SJSA1 (cell line): ENCODE measurements at places on chromosomes 4 and X. TPM values are rescaled to one million over a fixed set of nuclear protein-coding genes. Genes with fewer than 3 reads are reported as not detected.
A peak's percentile ranks its signal among the peaks of the same experiment; 100 is the strongest.

GRCh38 chr4:124631760-124632159 is 80.8 kb downstream of the ANKRD50 start:
- H3K36me3 ChIP-seq, result no peaks in the 10 kb centered on the region
- DNase-seq, result peak; percentile 69
- H3K27ac ChIP-seq, result peak overlapping the region; percentile 18
- no peaks in the 10 kb centered on the region for H3K27me3 ChIP-seq

DNA sequence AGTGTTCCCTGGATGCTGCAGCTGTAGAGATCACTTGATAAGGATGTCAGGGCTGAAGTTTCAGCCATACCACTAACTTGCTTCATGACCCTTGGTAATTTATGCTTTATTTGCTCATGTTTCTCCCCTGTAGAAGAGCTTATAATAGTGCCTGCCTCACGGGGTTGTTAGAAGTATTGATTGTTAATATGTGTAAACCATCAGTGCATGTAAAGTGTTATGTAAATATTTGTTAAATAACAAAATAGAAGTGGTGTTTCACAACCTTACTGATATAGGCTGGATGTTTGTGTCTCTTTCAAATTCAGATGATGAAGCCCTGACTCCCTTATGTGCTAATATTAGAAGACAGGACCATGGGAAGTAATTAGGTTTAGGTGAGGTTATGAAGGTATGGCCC is 1.5 kb upstream of the CXCL2 start:
- H3K27ac ChIP-seq, result no peak overlapping the region
- H3K36me3 ChIP-seq, result peaks cover 4% of the 10 kb centered on the region; the same call in 1 of the 2 replicates
- DNase-seq, result no peak

DNA sequence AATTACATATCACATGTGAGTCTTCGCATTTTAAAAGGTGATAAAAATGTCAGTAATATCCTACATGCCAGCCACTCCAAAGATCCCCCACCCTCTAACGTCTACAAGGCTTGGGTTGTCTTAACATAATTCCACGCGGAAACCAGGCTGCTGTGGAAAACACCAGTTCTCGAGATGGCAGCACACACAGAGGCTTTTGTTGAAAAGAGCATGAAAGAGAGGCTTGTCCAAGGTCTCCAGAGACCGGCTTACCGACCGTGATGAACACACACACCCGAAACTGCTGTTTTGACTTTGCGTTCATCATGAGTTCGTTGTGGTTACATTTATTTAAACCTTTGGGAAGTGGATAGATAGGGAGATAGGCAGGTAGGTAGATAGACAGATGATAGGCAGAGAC is 87.9 kb downstream of the CRLF2 start:
- no peak overlapping the region for H3K27ac ChIP-seq
- DNase-seq, result peak; percentile 14
- H3K4me1 ChIP-seq, result no peaks in the 10 kb centered on the region
- no peaks in the 10 kb centered on the region for H3K27me3 ChIP-seq

GRCh38 chr4:76687746-76688448 is 210.0 kb downstream of the SOWAHB start:
- peaks cover 29% of the 10 kb centered on the region for H3K4me1 ChIP-seq
- H3K4me3 ChIP-seq, result no peak overlapping the region
- no peak for DNase-seq
- no peaks in the 10 kb centered on the region for H3K36me3 ChIP-seq
- H3K27ac ChIP-seq, result no peak overlapping the region

DNA sequence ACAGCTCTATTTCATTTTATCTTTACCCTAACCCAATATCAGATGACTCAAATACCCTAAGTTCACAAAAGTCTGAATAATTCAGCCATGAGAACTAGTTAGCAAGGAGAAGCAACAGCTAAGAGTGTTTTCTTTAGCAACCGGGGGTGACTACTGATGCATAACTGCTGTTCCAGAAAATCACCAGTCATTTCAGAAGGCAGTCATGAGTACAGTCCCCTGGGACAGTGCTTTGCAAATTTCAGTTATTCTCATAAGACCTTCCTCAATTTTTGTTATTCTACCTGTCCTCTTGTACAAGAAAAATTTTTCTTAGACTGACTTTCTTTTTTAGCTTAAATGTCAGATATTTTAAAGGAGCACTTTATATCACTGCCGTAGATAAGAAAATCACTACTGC is 16.4 kb downstream of the BANK1 start:
- no peak overlapping the region for H3K4me3 ChIP-seq
- H3K27ac ChIP-seq, result no peak overlapping the region
- no peaks in the 10 kb centered on the region for H3K27me3 ChIP-seq
- no peaks in the 10 kb centered on the region for H3K4me1 ChIP-seq
- H3K36me3 ChIP-seq, result no peaks in the 10 kb centered on the region

DNA sequence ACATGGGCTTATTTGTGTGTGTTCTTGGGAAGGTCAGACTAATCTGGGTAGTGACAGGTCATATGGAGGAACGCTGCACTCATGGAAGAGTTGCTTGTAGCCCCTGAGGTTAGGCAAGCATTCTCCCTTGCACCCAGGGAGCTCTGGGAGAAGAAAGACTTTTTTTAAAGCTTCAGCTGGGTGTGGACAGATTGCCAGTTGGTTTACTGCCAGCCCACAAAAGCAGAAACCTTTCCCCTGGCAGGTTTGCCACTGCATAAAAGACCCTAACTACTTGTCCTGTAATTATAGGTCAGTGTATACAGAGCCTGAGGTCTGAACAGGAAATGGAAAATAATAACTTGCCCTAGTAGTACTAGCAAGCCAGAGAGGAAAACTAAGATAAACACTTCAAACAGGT is 7.4 kb upstream of the NFKB1 start:
- no peaks in the 10 kb centered on the region for H3K27me3 ChIP-seq
- no peak overlapping the region for H3K27ac ChIP-seq
- no peaks in the 10 kb centered on the region for H3K4me1 ChIP-seq
- no peak for DNase-seq

DNA sequence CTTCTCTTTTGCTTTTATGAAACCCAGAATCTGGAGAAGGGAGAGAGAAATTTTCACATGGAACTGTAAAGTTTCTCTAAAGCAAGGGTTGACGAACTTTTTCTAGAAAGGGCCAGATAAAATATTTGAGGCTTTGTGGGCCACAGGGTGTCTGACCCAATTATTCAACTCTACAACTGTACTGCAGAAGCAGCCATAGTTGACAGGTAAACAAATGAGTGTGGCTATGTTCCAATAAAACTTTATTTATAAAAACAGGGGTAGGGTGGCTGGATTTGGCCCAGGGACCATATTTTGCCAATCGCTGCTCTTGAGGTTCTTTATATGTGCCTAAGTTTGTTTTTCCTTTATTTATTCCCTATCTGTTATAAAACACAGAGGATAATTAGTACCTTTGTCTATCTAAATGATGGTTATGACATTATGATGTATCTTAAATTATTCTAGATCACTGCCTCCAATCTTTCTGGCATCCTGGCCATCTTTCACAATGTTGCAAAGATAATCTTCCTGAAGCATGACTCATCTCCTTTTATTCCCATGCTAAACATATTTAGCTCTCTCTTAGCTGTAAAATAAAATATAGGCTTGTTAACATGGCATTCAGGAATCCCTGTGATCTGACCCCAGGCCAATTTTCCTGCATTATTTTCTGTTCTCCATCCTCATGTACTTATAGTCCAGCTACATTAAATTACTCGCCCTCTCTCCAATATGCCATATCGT is 106.8 kb upstream of the CBLL2 start:
- H3K36me3 ChIP-seq, result no peaks in the 10 kb centered on the region
- DNase-seq, result no peak
- no peaks in the 10 kb centered on the region for H3K4me1 ChIP-seq
- H3K27me3 ChIP-seq, result no peaks in the 10 kb centered on the region

GRCh38 chr4:179372746-179373145 is 1930.5 kb upstream of the AGA start:
- H3K4me3 ChIP-seq, result no peak overlapping the region
- no peaks in the 10 kb centered on the region for H3K36me3 ChIP-seq
- DNase-seq, result no peak

- no peak overlapping the region for H3K4me3 ChIP-seq
- no peak for DNase-seq
- no peak overlapping the region for H3K27ac ChIP-seq
- no peaks in the 10 kb centered on the region for H3K4me1 ChIP-seq
Measured at GRCh38 chr4:140790765-140791164, 34.6 kb upstream of the TBC1D9 start.

- no peak overlapping the region for H3K27ac ChIP-seq
- peaks cover 8% of the 10 kb centered on the region for H3K4me1 ChIP-seq
- H3K4me3 ChIP-seq, result no peak overlapping the region
- H3K36me3 ChIP-seq, result no peaks in the 10 kb centered on the region
- DNase-seq, result no peak
- no peaks in the 10 kb centered on the region for H3K27me3 ChIP-seq
Measured at GRCh38 chr4:169622566-169622965, 2.2 kb downstream of the CLCN3 start.

DNA sequence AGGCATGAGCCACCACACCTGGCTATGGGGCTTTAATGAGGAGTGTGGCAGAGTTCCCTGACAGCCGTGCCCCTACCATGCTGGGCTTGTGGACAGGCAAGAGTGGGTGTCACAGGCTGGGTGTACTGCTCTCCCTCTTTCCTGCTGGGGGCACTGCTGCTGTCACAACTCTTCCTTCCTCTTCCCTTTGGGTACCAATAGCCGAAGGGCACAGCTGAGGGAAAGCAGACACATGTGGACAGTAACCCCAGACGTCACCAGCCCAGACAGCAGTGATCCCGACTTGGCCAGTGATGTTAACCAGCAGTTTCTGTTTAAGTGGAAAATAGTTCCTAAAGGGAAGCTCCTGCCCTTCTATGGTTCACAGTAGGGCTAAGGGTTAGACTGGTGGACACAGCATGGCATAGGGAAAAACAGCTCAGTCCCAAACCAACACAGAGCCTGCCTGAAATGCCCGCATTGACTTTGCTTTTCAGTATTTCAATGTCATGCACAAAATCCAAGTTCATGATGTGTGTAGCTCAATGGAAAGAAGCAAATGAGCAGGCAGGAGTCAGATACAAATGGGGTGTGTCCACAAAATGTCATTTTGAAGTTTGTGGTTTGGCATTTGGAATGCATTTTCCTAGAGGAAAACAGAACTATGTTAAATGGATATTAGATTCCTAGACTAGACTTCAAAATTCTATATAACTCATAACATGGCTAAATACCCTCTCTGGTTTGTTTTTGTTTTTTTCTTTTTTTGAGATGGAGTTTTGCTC is 24.9 kb upstream of the DDX3X start:
- no peak overlapping the region for H3K27ac ChIP-seq
- DNase-seq, result no peak

DNA sequence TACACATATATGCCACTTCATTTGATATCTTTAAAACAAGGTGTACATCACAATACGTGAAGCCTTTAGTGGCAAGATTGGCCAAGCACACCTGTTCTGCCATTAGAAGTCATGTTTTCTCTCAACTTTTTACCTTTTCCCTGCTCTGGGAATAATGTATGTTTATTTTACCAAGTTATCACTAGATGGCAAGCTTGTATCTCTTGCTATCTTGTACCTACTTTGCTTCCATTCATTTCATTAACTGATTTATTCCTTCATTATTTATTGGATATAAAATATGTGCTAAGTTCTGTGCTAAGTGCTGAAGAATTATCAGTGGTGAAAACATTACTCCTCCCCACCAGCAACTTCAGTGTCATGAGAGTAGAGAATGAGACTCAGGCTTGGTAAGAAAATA is 245.5 kb downstream of the ANK2 start:
- DNase-seq, result no peak
- H3K27ac ChIP-seq, result no peak overlapping the region

- no peak overlapping the region for H3K4me3 ChIP-seq
- H3K4me1 ChIP-seq, result peaks cover 20% of the 10 kb centered on the region
- no peak overlapping the region for H3K27ac ChIP-seq
Measured at GRCh38 chr4:94459462-94460161, 7.9 kb downstream of the PDLIM5 start.

DNA sequence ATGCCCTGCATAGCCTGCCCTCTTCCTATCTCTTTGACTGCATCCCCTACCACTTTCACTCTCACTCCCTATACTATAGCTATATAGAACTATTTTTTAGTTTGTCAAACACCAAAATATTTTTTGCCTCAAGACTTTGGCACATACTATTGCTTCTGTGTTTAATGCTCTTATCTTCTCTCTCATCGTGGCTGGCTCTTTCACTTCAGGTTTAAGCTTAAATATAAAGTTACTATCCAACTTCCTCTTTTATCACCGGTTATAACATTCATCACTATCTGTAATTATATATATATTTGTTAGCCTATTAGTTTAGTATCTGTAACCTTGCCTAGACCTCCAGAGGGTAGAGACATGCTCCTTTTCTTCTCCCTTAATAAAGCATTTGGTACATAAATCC is 11.5 kb upstream of the HMGB2 start:
- no peaks in the 10 kb centered on the region for H3K27me3 ChIP-seq
- H3K27ac ChIP-seq, result peak overlapping the region; percentile 85
- DNase-seq, result no peak
- H3K36me3 ChIP-seq, result no peaks in the 10 kb centered on the region

DNA sequence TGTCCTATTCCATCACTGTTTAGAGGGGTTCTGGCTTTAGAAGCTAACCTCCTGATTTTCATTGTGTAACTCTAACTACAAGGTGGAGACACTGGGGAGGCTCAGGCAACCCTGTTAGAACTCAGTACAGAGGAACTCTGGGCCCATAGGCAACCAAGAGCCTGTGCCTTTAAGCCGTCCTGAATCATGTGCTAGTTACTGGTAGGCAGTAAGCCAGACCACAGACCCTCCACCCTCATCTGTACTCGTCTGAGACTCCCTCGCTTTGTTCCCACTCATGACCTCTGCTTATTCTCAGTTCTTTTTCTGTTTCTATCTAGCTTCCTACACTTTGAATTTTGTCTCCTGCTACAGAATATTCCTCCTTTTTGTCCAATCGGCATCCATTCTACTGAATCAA is 31.4 kb downstream of the TBC1D1 start:
- no peak overlapping the region for H3K27ac ChIP-seq
- H3K27me3 ChIP-seq, result no peaks in the 10 kb centered on the region
- H3K4me3 ChIP-seq, result no peak overlapping the region

DNA sequence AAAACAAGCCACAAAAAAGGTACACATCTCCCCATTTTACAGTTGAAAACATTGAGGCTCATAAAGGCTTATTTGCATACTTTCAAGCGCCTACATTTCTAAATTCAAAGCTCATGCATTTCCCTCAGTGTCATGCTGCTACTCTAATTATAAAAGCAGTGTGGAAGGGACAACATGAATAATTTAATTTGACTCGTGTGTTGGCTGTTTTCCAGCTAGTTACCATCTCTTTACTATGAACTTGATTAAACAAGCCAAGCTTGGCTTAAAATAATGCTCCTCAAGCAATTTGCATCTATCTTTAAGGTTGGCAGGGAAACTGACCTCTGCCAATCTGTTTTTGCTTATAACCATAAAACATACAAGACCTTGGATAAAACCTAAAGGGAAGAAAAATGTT is 252.5 kb upstream of the NEIL3 start:
- no peak overlapping the region for H3K27ac ChIP-seq
- H3K4me3 ChIP-seq, result no peak overlapping the region
- H3K4me1 ChIP-seq, result no peaks in the 10 kb centered on the region
- no peak for DNase-seq
- no peaks in the 10 kb centered on the region for H3K27me3 ChIP-seq
- H3K36me3 ChIP-seq, result no peaks in the 10 kb centered on the region

- no peak overlapping the region for H3K27ac ChIP-seq
- no peak overlapping the region for H3K4me3 ChIP-seq
- peaks cover 11% of the 10 kb centered on the region for H3K36me3 ChIP-seq
- no peak for DNase-seq
Measured at GRCh38 chr4:78779280-78779679, 3.1 kb downstream of the BMP2K start.

- no peak overlapping the region for H3K4me3 ChIP-seq
- no peaks in the 10 kb centered on the region for H3K4me1 ChIP-seq
- no peak overlapping the region for H3K27ac ChIP-seq
- peaks cover 7% of the 10 kb centered on the region; the same call in 1 of the 2 replicates for H3K27me3 ChIP-seq
Measured at GRCh38 chr4:94739741-94740140, 18.0 kb upstream of the BMPR1B start.

The DCAF4L1 gene
- total RNA-seq, result not detected in 2 replicates
